HEK293T (cell line): ENCODE measurements at places on chromosomes 7 and 10.
A peak's percentile ranks its signal among the peaks of the same experiment; 100 is the strongest.

- DNase-seq = peak; percentile 83
Observed at GRCh38 chr7:112450807-112451761, 824 bp downstream of the IFRD1 start.

DNA sequence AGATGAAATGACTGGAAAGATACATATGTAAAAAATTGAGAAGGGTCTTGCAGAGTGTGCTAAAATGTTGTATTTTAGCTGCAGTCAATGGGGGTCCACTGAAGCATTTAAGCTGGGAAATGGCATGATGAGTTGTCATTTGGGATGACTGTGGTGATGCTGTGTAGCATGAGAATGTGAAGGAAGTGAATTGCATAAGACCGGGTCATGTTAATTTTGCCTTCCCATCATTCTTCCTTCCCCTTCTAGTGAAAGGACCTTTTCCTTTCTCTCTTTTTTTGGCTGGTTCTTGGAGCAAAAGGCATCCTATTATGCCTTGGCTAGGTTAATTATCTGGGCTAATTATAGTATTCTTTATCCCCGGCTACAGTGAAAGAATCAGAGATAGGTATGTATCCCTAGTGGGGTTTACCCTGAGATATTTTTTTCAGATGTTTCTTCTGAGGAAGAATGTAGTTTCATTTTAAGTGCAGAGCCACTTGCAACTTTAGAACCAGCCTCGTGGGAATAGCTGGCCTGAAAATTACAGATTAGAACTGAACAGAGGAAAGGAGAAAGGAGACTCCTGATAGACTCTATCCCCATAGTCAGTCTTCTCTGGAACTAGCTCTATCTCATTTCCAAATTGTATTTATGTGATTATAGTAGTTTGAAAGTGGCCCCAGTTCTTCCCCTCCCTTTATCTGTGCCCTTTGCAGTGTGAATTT lies 93.6 kb downstream of the HGF start:
- no peak for DNase-seq

DNA sequence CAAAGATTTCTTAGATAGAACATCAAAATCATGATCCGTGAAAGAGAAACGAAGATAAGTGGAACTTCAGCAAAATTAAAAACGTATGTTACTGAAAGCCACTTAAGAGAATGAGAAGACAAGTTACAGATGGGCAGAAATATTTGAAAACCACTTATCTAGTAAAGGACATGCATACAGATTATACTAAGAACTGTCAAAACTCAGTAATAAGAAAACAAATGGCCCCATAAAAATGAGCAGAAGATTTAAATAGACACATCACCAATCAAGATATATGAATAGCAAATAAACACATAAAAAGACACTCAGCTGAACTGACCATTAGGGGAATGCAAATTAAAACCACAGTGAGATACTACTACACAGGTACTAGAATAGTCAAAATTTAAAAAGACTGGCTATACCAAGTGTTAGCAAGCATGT lies 343.7 kb downstream of the PTEN start:
- DNase-seq = no peak

- DNase-seq = no peak
Observed at GRCh38 chr10:24010436-24010970, 198.4 kb upstream of the KIAA1217 start.

- DNase-seq = no peak
Observed at GRCh38 chr7:86968618-86969017, 90.8 kb downstream of the ELAPOR2 start.

DNA sequence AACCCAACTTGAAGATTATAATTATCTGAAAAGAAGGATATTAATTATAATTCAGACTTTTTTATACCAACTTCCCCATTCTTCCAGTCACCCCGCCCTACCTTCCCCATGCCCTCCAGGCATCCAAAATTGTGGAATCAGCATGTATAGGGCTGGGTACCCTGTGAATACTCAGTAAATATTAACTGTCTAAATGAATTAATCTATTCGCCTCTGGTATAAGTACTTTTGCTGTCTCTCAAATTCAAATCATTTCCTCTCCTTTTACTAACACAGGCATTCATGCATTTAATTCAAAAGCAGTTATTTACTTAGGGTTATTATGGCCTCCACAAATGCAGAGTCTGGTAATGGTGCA lies 26.5 kb upstream of the GOT1 start:
- no peak for DNase-seq

- DNase-seq = no peak
Observed at GRCh38 chr7:157077986-157078644, 60.6 kb upstream of the UBE3C start.

GRCh38 chr7:135966341-135967043 lies 10.7 kb downstream of the MTPN start:
- no peak for DNase-seq

GRCh38 chr7:23431702-23432199 lies 38.5 kb downstream of the IGF2BP3 start:
- DNase-seq = no peak

GRCh38 chr7:5633161-5634106 lies 148.0 kb downstream of the RNF216 start:
- DNase-seq = no peak

GRCh38 chr7:26681819-26682418 lies 182.5 kb downstream of the SKAP2 start:
- DNase-seq = no peak

DNA sequence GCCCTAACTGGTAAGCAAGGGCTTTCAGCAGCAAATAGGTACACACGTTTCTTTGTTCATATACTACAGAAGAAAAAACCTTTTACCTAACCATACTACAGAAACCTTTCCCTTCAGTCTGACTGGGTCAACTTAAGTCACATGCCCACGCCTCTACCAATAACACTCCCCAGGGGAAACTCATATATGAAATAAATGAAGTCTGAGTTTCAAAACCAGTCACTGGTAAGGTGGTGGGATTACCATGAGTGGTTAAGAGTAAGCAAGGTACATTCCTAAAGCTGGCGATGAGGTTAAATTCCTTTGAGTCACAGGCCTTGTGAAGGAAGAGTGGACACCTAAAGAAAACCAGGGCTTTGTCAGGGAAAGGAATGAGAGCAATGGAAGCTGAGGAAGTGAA lies 21.4 kb upstream of the KIF20B start:
- DNase-seq = no peak
